ENCODE measurements at places on chromosomes 3 and 15. TPM values are rescaled to one million over a fixed set of nuclear protein-coding genes. Genes with fewer than 3 reads are reported as not detected.

The RGMA gene
- total RNA-seq, result 14.8 TPM

The CLDN16 gene
- not detected for total RNA-seq

The KIF7 gene
- 9.2 TPM for total RNA-seq

DNA sequence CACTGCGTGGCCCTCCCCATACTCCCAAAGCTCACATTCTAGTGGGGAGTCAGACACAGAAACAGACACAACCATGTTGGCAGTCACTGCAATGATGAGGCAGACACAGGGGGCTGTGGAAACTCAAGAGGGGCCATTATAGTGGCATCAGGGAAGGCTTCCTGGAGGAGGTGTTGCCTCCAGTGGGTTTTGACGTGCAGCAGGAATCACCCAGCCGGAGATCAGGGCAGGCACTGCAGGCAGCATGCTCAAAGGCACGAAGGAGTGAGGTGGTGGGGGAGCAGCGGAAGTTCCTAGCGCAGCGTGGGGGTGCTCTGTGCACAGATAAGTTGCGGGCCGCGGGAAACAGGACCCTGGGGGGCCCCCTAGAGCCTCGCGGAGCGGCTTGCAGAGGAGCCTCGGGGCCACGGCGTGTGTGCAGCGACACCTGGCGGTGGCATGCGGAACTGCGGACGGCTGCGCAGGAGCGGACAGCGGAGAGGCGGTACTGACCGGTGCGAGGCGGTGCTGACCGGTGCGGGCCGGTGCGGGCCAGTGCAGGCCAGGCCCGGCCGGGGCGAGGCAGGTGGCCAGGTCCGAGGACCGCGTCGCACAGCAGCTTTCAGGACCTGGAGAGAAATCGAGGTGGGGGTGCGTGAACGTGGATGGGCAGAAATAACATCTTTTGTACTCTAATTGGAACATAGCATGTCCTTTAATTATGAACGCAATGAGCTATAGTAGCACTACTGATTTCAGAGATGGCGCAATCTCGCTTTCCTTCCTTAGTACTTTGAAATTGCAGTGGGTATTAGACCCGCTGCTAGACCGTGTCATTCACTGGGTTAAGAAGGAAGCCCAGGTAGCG, 101.5 kb downstream of the FBLN2 start:
- peak; percentile 88 for DNase-seq

- DNase-seq, result no peak
These were observed 465.2 kb upstream of the TGFBR2 start for GRCh38 chr3:30141178-30141581.

DNA sequence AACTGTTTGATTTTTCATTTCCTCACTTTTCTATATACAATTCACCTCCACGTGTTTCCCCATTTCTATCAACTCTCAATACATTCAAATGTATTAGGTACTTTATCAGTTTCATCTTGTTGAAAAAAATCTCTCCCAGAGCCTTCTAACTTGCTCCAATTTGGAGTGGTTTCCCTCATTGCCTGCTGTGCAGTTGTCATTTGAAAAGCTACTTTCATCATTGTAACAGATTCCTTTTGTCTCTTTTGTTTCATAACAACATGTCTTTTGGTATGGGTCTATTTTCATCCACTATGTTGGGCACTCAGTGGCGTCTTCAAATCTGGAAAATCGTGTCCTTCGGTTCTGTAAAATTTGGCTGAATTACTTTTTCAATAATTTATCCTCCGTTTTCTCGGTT, 75.0 kb downstream of the NR2E3 start:
- no peak for DNase-seq

DNA sequence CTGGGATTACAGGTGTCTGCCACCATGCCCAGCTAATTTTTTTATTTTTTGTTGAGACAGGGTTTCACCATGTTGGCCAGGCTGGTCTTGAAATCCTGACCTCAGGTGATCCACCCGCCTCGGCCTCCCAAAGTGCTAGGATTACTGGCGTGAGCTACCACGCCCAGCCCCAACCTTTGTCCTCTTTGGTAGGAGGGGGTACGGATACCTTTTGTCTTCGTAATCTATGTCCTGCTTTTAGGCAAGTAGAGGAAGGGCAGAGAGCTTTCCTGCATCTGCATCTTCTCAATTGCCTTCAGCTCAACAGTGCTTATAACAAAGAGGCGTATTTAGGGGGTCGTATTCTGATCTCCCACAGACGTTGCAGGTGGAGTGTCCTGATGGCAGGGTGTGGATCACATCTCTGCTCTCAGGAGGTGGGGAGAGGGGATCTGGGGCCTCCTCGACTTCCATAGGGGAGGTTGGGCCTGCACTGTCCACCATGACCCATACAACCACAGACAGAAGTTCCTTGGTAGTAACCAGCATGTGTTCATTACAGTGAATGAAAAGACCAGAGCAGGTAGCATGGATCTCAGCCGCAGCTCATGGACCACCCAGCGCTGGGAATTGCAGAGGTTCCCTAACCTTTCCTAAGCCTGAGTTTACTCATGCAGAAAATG, 21.4 kb upstream of the KCTD6 start:
- DNase-seq, result no peak

GRCh38 chr3:22928216-22929110, 274.7 kb upstream of the UBE2E2 start:
- no peak for DNase-seq

DNA sequence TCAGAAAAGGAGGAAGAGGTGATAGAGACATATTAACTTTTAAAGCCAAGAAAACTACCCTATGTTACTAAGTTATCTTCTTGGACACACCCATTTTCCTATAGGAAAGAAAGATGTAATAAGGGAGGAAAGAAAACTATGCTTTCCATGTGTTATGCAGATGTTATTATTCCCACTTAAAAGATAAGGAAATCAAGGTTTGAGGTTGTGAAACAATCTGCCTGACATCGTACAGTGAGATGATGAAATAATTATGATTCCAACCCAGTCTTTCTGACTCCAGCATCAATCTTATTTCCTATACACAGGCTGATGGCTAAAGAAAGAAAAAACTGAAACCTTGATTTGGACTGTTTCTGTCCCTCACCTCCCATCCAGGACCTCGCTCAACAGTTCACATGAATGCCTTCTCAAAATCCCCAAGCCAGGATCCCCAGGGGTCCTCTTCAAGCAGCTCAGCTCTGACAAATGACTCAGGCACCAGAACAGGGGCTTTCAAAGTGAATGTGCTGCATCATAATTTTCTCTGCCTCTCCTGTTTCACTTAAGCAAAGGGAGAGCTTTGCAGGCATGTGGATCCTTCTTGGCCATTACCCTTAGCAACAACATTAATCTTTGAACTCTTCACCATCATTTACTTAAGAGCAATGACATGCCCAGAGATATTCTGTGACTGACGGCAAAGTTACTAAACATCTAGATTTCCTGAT, 12.4 kb upstream of the EID1 start:
- DNase-seq, result no peak

- no peak for DNase-seq
These were observed 50.1 kb downstream of the FEZF2 start for GRCh38 chr3:62323241-62323640.

DNA sequence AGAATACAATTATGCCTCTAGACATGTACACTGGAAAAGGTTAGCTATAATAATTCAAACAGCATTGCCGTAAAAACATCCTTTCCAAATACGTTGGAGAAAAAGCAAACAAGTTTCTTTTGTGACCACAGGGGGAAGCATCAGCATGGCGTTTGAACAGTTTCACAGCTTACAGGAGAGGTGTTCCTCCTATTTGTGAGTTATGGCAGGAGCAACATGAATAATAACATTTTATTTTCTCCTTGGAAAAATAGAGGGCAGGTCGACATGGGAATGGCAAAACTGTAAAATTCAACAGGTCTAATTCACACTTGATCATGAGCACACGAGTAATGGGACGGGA, 39.7 kb upstream of the GADL1 start:
- DNase-seq, result no peak

GRCh38 chr15:70262171-70262570, 164.5 kb upstream of the TLE3 start:
- no peak for DNase-seq

DNA sequence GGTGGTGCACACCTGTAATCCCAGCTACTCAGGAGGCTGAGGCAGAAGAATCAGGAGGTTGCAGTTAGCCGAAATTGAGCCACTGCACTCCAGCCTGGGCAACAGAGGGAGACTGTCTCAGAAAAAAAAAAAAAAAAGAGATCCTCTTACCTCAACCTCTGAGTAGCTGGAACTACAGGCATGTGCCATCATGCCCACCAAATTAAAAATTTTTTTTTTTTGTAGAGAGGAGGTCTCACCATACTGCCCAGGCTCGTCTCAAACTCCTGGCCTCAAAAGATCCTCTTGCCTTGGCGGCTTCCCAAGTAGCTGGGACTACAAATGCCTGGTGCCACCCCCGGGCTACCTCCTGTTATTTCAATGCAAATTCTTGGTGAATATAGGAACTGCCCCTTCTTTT, 1.5 kb downstream of the UMPS start:
- DNase-seq, result no peak

DNA sequence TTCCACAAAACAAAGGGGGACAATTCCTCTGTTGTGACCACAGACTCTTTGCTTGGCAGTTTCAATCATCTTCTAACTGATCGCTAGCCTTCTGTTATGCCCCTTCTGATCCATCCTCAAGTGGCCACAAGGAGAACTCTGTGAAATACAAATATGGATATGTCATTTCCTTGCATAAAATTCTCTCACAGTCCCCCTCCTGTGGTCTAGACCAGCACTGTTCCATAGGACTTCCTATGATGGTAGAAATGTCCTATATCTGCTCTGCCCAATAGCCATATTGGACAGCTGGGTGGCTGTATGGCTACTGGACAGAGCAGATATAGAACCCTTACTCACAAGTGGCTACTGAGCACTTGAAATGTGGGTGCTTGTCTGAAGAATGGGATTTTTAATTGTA, 25.9 kb upstream of the SNRK start:
- DNase-seq, result no peak

GRCh38 chr15:95196176-95196915, 965.0 kb downstream of the MCTP2 start:
- DNase-seq, result no peak

GRCh38 chr3:99753268-99753975, 64.2 kb upstream of the CMSS1 start:
- peak; percentile 27 for DNase-seq

The GOLGA6L7 gene
- total RNA-seq, result not detected

DNA sequence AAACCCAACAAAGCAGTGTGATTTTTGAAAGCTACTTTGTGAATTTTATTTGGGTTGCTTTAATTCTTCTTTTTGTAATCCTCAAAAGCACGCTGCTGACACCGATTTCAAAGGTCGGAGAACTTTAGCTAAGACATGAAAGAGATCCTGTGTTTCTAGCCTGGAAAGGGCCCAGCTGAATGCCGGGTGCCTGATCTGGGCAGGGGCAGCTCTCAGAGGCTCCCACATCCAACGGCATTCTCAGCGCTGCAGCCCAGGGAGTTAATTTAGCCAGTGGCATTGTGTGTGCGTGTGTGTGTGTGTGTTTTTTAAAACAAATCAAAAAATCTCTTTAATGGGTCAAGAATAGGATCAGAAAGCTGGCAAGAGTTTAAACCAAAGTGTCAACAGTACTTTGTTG, 6.6 kb downstream of the RBP1 start:
- no peak for DNase-seq

DNA sequence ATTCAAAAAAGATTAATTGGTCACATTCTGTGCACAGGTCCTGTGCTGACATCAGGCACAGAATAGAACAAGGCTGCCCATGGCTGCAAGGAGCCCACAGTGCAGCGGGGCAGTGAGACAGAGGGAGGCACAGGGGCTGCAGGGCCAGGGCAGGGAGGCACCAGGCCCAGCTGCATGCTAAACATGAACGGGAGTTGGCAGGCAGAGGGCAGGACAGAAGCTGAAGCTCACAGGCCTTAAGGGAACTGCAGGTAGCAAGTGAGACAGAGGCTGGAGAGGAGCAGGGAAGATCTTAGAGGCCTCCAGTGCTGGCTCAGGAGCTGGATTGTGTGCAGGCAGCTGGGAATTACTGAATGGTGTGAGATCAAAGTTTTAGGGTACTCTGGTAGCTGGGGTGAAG, 26.2 kb downstream of the IDH3A start:
- no peak for DNase-seq

- no peak for DNase-seq
These were observed 791.6 kb upstream of the ARRDC4 start for GRCh38 chr15:97168704-97169475.

Measured in heart left ventricle (tissue), 16 donors.